ENCODE measurements at places on chromosomes 11 and 22.
A peak's percentile ranks its signal among the peaks of the same experiment; 100 is the strongest.

GRCh38 chr11:15748132-15748531 is 608.2 kb downstream of the SOX6 start:
- DNase-seq, result no peak

- no peak for DNase-seq
Observed at GRCh38 chr11:92159931-92160330, 64.7 kb upstream of the FAT3 start.

DNA sequence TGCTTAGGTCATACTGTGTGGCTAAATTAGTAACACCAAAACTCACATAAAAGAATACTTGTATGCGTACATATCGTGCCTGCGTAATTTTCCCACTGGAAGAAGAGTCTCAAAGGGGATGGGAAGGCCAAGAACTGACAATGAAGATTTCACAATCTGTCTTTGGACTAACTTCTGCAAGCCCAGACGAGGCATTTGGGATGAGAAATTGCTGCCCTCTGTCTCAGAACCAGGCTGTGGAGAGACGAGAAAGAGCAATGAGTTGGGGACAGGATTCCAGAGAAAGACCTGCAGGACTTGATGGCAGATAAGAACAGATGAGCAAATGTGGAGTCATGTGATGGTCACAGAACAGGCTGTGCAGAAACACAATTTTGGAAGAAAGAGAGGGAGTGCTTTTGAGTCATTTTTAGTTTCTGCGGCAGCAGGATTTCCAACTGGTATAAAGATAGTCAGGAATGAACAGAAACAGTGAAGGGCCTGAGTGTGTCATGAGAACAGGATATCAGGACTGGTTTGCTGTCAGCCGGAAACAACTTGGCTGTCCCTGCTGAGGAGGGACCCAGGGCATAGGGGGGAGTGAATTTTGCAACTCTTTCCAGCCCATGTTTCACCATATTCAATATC is 82.7 kb upstream of the CTSC start:
- no peak for DNase-seq

- peak; percentile 88 for DNase-seq
Observed at GRCh38 chr11:8225589-8226036, 38.1 kb downstream of the LMO1 start.

DNA sequence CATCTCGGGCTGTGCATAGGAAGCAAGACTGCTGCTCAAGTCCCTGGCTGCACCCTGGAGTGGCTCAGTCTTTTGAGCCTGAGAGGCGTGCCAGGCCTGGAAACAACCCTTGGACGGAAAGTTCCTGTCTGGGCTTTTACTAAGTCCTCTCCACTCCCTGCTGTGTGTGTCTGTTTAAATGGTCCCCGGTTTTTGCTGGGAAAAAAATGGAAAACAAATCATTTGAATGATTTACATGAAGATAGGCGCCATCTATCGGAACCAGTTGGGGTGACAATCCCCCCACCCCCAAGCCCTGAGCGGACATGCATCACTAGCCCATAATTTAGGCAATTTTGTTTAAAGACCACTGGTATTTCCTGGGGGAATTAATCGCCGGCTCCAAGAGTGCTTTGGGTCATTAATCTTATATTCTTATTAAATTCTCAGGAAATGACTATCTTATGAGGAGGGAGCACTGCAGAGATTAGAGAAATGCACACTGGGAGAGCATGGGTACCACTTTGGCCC is 2.7 kb upstream of the GAB2 start:
- peak; percentile 31 for DNase-seq

GRCh38 chr22:45682064-45682463 is 10.4 kb downstream of the ATXN10 start:
- DNase-seq, result no peak

- DNase-seq, result no peak
Observed at GRCh38 chr11:27319072-27319471, 43.9 kb downstream of the CCDC34 start.

- DNase-seq, result no peak
Observed at GRCh38 chr11:45431046-45432018, 145.2 kb upstream of the SYT13 start.

DNA sequence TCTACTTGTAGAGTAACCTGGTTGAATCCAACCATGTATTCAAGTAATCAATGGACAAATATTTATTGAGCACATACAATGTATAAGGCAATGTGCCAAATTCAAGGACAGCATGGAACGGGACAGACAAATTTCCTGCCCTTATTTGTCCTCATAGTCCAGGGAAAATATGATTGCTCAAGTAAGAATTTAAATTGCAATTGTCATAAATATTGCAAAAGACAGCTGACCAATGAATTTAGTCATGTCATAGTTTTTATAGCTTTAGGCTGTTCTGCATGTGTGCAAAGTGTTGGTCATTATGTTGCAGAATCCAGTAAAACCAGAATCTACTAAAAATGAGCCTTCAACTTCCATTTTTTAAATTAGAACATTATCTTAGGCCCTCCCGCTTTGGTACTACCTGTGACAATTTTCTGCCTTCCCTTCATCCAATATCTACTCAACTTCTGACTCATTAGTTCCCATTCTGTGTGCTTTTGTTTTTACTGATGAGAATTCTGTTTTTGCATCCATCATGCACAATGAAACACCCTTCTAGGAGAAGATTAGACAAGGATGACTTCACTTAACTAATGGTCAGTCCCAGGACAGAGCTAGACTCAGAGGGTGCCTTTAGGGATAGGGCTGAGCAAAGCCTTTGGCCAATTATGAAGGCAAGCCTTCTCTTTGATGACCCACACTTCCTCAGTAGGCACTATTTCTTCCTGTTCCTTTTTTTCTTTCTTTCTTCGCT is 45.8 kb upstream of the FIBIN start:
- no peak for DNase-seq

- DNase-seq, result no peak
Observed at GRCh38 chr11:113247221-113247620, 67.2 kb upstream of the TTC12 start.

All from HEK293T (cell line).